ENCODE measurements at places on chromosomes 12 and 14.

- no peak for DNase-seq
Observed at GRCh38 chr14:92493024-92493423, 20.6 kb upstream of the RIN3 start.

DNA sequence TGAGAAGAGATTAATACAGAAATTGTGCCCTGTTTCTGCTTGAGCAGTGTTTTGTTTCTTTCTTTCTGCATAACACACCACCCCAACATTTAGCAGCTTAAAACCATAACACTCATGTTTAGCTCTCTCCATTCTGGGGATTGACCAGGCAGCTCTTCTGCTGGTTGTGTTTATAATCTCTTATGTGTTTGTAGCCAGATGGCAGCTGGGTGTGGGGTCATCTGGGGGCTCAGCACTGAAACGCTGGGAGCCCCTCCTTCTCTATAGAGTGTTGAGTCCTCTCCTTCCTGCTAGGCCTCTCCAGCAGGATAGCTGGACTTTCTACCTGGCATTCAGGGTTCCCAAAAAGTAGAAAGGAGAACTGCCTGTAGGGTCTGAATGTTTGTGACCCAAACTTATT lies 270.6 kb downstream of the TTC8 start:
- no peak for DNase-seq

DNA sequence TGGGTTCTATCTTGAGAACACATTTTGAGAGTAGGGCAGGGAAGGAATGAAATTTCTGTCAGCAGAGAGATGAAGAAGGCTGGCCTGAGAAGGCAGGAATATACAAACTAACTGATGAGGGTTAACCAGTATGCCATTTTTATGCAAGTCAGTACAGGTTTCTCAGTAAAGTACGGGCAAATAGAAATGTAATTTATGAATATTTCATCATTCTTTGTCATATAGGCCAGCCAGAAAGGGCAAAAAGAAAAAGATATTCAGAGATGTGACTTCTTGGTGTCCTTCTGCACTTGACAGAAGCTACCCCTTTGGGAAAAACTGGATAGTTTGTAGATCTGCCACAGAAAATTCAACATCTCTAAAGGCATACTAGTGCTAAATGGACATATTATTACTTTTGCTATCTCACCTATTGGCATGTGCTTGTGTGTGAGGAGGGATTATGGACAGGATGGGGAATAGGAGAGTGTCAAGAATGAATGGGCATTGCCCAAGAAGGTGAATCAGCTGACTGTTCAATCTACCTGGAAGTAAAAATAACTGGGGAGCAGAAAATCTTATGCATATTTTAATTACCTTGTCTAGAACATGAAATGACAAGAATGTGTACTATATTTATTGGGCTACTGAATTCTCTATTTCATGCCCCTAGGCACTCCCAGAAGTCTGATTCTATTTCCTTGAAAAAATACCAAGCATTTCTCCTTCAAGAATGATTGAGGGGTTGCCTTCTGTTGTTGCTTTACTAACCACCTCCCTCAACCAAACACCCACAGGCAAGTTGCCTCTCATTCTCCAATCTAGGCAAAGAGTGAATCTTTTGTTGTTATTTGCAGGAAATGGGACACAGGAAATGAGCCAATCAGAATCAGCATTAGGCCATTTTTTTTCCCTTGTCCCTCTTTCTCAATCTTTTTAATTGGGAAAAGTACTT lies 175.1 kb upstream of the SLC38A2 start:
- DNase-seq, result no peak

- peak; percentile 5 for DNase-seq
Observed at GRCh38 chr14:57492859-57493258, 798 bp downstream of the CCDC198 start.

- DNase-seq, result no peak
Observed at GRCh38 chr14:40129159-40129558, 696.9 kb upstream of the FBXO33 start.
